ENCODE measurements at places on chromosomes 3 and 15.

- H3K4me1 ChIP-seq: peaks cover 3% of the 10 kb centered on the region
- DNase-seq: no peak
- no peak overlapping the region for H3K27ac ChIP-seq
- no peaks in the 10 kb centered on the region for H3K36me3 ChIP-seq
- no peaks in the 10 kb centered on the region for H3K27me3 ChIP-seq
Observed at GRCh38 chr15:52171386-52171785, 19.8 kb downstream of the GNB5 start.

GRCh38 chr15:74870436-74871215 is 2.5 kb downstream of the SCAMP2 start:
- peaks cover 3% of the 10 kb centered on the region for H3K36me3 ChIP-seq
- peak overlapping the region; percentile 22 for H3K4me3 ChIP-seq
- peak; percentile 35 for DNase-seq
- peak overlapping the region; percentile 17 for H3K27ac ChIP-seq
- H3K27me3 ChIP-seq: no peaks in the 10 kb centered on the region

GRCh38 chr3:114841515-114841914 is 305.6 kb downstream of the ZBTB20 start:
- DNase-seq: no peak
- no peak overlapping the region for H3K4me3 ChIP-seq
- H3K27me3 ChIP-seq: no peaks in the 10 kb centered on the region

GRCh38 chr15:70254311-70254869 is 156.7 kb upstream of the TLE3 start:
- peaks cover 14% of the 10 kb centered on the region for H3K4me1 ChIP-seq
- no peak overlapping the region for H3K4me3 ChIP-seq
- H3K27ac ChIP-seq: no peak overlapping the region
- H3K36me3 ChIP-seq: no peaks in the 10 kb centered on the region
- H3K27me3 ChIP-seq: peaks cover 27% of the 10 kb centered on the region
- DNase-seq: no peak

Data from keratinocyte (primary cell).